RPMI7951 (cell line): ENCODE measurements at places on chromosomes 16 and 17.
A peak's percentile ranks its signal among the peaks of the same experiment; 100 is the strongest.

GRCh38 chr17:7156342-7156940, 22.7 kb downstream of the ASGR1 start:
- no peak for DNase-seq

DNA sequence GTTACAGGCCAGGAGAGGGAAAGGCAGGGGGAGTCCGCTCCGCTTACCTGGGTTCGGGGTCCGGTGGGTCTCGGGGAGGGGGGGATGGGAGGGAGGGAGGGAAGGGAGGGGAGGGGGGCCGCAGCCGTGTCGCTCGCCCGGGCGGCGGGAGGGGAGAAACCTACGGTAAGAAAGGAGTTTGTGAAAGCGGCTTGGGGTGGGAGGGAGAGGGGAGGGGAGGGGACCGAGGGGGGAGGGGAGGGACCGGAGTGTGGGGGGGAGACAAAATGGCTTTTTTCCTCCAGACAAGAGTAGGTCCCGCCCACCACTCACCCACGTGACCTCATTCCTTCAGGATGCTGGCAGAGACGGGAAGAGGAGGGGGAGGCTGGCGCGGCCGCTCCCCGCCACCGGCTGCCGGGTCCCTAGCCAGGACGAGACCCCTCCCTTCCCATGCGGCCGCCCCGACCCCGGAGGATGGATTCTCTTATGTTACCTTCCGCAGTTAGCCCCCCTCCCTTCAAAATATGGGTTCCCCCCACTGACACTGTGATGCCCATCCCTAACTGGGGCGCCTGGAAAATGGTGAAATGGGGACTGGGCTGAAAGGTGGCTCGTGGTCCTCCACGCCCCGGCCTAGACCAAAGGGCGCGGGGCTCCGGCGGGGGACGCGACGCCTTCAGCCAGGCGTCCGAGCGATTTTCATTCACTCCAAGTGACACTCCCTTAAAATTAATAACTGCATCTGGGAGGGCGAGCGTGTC, at the start of gene PCGF2:
Gene PCGF2, minus strand, starts transcription at position 188 of the 743 bp plus-strand sequence. CDS start 7,934 bp downstream, outside the sequence.
- peak; percentile 86 for DNase-seq

DNA sequence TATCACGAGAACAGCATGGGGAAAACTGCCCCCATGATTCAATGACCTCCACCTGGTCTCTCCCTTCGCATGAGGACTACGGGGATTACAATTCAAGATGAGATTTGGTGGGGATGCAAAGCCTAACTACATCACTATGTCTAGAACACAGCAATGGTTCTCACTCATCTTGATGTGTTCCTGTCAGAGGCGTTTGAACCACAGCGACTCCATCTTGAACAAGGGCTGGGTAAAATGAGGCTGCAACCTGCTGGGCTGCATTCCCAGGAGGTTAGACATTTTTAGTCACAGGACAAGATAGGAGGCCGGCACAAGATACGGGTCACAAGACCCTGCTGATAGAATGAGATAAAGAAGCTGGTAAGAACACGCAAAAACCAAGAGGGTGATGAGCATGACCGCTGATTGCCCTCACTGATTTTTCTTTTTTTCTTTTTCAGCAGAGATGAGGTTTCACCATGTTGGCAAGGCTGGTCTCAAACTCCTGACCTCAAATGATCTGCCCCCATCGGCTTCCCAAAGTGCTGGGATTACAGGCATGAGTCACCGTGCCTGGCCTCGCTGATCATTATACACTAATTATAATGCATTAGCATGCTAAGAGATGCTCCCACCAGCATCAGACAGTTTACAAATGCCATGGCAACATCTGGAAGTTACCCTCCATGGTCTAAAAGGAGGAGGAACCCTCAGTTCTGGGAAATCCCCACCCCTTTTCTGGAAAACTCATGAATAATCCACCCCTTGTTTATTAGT, 3.0 kb upstream of the PPY start:
- peak; percentile 53 for DNase-seq

- no peak for DNase-seq
Measured at GRCh38 chr17:50470426-50470825, 1.7 kb upstream of the CHAD start.

DNA sequence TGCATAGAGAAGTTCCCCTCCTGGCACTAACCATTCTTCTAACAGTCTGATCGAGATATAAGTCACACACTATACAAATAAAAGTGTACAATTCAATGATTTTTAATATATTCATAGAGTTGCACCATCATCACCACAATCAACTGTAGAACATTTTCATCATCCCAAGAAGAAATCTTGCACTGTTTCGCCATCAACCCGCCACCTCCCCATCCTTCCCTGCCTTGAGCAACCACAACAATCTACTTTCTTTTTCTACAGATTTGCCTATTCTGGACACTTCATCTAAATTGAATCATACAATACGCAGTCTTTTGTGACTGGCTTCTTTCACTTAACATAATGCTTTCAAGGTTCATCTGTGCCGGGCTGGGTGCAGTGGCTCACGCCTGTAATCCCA, 33.0 kb upstream of the GUCY2D start:
- no peak for DNase-seq

DNA sequence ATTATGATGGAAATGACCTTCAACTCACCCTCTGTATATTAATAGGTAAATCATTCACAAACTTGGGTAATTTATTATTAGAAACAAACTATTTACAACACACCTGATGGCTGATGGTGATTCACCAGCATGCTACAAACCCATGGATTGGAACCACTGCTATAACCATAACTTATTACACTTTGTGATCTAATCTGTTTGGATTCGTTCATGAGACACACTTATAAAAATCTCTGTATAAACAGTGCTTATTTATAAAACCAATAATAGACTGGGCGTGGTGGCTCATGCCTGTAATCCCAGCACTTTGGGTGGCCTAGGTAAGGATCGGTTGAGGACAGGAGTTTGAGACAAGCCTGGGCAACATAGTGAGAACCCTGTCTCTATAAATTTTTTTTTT, 16.0 kb downstream of the SMIM36 start:
- DNase-seq, result no peak

DNA sequence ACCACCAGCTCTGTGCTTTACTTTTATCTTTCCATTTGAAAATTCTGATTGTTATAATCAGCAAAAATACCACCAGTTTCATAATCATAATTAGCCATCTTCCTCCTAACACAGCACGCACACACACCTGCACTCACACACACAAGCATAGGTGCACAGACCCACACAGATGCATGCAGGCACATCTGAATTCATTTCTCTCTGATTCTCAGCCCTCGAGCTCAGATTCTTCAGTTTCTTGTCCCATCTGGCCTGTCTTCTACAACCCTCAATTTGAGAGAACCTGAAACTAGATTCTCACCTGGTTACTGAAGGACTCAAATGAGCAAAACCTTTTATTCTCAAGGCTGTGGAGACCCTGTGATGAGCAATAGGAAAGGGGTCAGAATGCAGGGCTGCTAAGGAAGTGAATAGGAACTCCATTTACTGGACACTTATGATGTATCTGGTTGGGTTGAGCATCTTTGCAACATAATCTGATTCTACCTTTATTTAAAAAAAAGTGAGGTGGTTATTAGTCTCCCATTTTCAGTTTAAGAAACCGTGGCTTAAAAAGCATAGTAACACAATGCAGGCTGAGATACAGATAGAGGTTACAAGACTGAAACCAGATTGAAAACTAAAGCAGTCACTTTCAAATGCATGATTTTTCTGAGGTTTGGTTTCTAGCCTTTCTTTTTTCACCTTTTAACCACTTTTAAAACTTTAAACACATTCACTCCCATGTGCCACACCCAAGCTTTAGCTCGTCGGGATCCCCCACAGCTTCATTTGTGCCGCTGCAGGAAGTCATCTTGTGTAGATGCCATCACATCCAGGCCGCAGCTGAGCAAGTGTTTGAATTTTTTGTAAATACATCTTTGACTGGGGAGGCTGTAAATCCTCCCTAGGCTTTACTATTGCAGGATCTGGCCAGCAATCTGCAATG, 9.4 kb downstream of the KRT33A start:
- DNase-seq, result no peak

GRCh38 chr17:64964796-64965195, 45.5 kb upstream of the LRRC37A3 start:
- peak; percentile 70 for DNase-seq

GRCh38 chr17:4972322-4972721, 4.7 kb upstream of the SPAG7 start:
- DNase-seq, result no peak

GRCh38 chr17:81461607-81462500, 50.7 kb downstream of the ACTG1 start:
- no peak for DNase-seq

- DNase-seq, result peak; percentile 76
Measured at GRCh38 chr16:10086620-10087019, 95.6 kb downstream of the GRIN2A start.

DNA sequence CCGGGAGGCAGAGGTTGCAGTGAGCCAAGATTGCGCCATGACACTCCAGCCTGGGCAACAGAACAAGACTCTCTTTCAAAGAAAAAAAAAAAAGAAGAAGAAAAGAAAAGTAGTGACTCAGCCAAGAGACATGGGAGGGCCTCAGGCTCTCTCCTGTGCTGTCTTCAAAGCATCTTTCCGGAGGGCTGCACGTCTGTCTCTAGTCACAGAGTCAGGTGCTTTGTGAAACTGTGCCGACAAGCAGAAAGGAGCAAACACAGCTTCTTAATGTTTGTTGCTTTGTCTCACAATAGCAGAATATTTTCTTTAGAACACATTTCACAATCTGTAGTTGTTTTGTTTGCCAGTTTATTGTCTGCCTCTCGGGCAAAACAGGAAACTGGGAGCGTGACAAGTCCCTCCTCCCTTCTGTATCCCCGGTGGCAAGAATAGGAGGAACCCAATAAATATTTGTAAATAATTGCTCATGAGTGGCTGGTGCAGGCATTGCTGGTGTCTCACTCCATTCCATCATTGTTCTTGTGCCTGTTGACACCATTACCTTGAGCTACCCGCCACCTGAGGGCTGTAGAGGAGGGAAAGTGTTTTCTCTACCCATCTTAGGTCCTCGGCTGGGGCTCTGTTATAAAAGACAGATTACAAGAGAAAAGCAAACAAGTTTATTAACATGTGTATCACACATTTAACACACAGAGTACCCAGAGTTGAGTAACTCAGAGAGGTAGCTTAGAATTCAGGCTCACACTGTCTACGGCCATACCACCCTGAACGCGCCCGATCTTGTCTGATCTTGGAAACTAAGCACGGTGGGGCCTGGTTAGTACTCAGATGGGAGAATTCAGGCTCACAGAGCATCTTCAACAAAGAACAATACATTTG, 5.5 kb downstream of the GAST start:
- DNase-seq, result peak; percentile 61

DNA sequence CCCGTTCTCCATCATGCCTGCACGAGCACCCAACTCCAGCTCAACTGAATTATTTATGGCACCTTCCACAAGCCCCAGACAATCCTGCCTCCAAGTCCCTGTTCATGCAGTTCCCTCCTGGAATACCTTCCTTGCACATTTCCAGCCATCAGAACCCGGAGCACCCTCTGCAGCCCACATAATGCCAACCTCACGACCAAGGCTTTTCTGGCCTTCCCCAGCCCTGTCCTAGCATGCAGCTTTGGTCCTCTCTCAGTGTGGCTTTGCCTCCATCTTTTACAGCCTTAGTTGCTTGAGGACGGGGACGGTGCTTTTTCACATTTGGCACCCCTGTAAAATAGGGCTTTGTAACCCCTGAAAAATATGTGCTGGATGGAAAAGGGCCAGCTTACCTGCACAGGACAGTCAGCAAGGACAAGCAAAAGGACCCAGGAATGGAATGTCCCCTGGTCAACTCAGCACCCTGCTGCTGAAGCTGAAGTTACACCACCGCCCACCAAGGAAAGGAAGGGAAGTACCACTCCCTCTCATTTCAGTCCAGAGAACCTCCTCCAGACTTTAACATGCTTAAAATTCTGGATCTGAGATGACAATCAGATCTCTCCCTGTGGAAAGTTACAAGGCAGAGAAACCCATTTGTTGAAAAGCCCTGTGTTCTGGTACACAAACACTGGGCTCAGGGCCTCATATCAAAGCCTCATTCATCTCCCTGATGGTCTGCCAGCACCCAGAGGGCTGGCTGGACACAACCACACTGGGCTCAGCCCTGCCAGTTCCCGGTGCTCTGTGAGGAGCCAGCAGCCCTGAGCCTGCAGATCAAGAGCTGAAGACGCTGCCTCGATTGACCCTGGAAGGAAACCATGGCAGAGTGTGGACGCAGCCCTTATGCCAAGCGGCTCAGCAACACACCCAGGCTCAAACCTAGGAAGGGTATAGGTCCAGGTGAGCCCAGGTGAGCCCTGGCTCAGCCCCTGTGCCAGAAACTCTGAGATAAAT, 2.9 kb downstream of the SLC39A11 start:
- DNase-seq, result no peak

DNA sequence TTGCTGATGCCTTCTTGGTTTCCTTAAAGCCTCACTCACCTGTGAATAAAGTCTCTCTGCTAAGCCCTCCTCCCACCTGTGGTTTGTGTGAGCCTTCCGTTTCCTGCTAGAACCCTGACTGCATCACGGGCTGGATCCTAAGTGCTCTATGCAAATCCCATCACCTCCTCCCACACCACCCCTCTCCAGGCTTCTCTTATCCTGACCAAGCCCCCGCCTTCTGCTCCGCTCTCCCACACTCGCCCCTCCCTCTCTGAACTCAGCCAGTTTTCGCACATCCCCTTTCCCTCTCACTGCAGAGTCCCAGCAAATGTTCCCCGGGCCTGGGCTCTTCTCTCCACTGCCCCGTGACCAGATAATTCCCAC, 51.8 kb downstream of the PIMREG start:
- no peak for DNase-seq

DNA sequence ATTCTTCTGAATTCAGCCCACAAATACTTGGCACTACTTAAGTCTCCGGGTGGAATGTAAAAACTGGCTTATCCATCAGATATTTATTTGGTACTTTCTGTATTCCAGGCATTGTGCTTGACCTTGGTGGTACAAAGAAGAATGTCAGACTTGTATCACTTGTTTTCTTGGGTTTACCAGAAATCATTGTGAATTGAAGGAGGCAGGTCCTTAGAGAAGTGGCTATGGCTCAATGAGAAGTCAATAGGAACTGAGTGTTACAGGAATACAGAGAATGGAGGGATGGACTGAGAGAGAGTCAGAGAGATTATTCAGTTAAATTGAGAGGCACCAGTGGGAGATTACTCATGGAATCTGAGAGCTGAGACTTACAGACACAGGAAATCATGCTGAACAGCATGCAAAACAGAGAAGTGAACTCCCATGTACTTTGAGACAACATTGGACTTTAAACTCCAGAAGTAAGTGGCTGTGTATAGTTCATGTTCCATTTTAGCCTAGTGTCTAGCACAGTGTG, 704.1 kb downstream of the CDH11 start:
- peak; percentile 43 for DNase-seq

GRCh38 chr17:57535249-57535966, 209.7 kb downstream of the CCDC182 start:
- peak; percentile 44 for DNase-seq

GRCh38 chr17:54985476-54985875, 16.9 kb downstream of the STXBP4 start:
- DNase-seq, result no peak
